ENCODE measurements at places on chromosomes 1 and 21.

GRCh38 chr1:175274368-175274767, 81.8 kb upstream of the KIAA0040 start:
- DNase-seq, result no peak

- peak; percentile 74 for DNase-seq
Measured at GRCh38 chr1:76659171-76659940, 207.9 kb upstream of the ST6GALNAC5 start.

DNA sequence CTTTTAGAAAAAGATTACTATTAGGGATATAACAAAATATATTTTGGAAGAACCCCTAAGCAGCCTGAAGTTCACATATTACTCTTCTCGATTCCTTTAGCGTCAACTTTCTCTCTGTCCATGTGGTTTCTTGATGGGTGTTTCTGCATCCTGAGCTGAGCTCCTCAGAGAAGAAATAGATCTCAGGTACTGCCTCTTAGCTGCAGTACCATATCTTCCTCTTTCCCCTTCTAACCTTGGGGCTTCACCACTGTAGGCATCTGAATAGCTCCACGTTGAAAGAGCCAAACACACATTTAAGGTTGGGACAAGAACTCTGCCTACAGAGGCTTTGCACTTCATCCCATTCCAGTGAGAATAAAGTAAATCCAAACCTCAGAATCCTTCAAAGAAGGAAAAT, 59.2 kb downstream of the SAMSN1 start:
- no peak for DNase-seq

DNA sequence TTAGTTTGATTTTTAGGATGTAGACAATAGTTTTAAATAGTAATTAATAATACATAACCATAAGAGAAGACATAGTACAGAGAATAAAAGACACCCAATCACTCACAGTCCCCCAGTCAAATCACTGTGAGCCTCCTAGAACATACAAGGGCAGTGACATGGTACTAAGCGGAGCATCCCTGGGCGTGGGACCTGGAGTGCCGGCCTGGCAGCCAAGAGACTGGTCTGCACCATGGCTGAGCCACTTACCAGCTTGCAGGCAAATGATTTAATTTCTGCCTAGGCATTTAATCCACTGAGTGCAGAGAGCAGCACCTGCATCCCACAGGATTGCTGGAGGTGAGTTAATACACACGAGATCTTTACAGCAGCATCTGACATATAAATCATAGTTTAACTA, 20.4 kb downstream of the SDHB start:
- no peak for DNase-seq

- DNase-seq, result peak; percentile 84
Measured at GRCh38 chr21:29238967-29239290, 59.8 kb upstream of the BACH1 start.

All from fibroblast of upper back skin (primary cell).